HCEC 1CT (cell line): ENCODE measurements at places on chromosomes 6 and 20.

GRCh38 chr20:19828232-19828631 lies 70.2 kb downstream of the RIN2 start:
- DNase-seq = no peak

DNA sequence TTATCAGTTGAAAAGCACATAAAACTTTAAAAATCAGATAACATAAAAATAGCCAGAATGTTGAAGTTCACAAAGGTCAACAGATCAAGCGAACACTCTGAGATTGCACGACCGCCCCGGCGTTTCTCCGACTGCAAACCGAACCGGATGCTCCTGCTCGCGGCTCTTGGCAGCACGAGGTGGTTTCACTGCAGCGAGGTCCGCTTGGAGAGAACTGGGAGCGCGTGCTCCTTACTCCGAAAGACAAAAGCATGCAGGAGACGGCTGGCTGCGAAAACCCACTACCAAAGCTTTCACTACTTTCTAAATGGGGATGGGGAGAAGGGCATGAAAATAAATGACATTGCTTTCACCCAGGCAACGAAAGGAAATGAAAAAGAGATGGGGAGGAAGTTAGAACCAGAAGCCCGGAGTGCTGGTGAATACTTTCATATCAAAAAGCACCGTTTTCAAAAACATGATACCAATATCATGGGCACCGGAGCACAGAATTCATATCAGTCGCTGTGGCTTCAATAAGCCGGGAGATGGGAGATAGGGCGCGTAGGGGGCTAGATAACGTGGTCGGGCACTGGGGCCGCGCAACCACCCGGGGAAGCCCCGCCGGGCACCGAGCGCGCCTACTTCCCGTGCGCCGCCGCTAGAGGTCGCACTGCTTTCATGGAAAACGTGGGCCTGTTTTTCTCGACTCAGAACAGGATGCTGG lies 8.3 kb upstream of the ANKRD60 start:
- DNase-seq = peak; percentile 57

GRCh38 chr20:58744836-58745235 lies 52.2 kb downstream of the NPEPL1 start:
- DNase-seq = no peak

DNA sequence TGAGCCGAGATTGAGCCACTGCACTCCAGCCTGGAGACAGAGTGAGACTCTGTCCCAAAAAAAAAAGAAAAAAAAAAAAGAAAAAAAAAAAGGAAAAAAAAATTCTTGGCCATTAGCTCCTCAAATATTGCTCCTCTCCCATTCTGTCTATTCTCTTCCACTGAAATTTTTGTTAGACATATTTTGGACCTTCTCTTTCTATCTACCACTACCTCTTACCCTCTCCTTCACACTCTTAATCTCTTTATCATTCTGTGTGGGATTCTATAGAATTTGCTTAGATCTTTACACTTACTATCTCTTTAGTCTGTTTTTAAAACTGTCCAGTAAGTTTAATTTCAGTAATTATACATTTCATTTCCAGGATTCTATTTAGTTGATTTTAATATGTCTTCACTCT lies 85.0 kb downstream of the IRAK1BP1 start:
- no peak for DNase-seq

GRCh38 chr6:64072686-64073085 lies 437.1 kb downstream of the PHF3 start:
- DNase-seq = no peak

GRCh38 chr6:53446151-53446550 lies 97.4 kb upstream of the ELOVL5 start:
- DNase-seq = no peak

GRCh38 chr6:108653949-108654348 lies 93.2 kb downstream of the FOXO3 start:
- peak; percentile 47 for DNase-seq

DNA sequence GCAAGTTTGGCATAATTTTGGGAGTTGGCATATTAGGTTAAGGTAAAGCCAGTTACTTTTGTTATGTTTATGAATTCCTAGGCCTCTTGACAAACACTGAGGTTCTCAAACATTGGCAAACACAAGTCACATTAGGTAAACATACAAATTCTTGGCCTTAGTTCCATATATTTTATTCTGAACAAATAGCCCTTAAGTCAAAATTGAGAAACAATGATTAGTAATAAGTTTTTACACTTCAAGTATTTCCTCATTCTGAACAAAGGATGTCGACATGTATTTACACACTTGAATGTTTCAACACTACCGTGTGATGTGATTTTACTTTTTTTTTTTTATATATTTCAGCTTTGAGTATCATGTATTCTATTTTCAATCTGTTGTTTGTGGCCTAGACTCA lies 3.8 kb upstream of the ECHDC1 start:
- peak; percentile 67 for DNase-seq

DNA sequence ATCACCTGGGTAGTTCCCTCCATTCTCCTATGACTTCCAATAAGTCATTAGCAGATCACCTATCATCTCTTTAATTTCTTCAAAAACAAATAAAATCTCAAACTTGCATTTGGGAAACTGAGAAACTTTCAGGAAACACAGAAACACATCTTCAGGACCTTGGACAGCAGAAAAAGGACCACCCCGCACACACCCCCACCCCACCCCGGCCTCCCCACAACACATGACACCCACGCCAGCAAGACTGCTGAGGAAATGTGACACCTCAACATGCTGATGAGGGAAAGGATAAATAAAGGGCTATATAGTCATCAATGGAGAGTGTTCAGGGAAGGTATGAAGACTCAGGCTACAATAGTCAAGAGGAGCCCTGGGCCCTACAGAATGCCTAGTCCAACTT lies 15.6 kb upstream of the TRIM39 start:
- DNase-seq = no peak

DNA sequence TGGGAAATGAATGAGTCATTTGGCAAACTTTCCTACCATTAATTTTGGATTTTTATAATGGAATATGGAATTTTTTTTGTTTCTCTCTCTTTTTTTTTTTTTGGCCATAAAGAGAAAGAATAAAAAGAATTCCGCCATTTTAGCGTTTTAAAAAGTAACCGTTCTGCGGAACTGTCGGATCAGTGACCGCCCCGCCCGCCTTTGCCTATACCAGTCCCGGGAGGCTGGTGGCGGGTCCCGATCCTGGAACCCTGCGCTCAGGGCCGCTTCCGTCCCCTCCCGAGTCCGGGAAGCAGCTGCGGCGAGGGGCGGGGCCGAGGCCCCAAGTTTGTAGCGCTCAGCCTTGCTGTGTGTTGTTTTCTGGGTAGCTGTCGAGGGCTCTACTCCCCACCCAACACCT lies 609 bp downstream of the L3MBTL1 start:
- DNase-seq = no peak

DNA sequence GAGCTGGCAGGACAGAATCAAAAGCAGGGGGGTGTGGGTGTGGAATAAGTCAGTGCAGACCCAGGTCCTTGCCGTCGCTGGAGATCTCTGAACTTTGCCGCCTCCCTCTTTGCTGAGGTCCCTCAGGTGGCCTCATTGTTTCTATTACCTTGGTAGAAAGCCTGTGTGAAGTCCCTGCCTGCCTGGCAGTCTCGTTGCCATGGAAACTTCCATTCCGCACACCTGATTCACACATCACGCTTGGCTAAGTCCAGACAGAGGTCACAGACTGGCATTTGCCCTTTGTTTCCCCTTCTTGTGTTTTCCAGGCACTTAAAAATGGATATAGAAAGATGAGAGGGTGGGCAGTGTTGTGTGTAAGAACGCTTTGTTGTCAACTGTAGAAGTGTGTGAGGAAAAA lies 260.6 kb downstream of the PRL start:
- DNase-seq = no peak
